ENCODE measurements at places on chromosomes 13 and 19.

GRCh38 chr19:28426110-28426729 is 786.7 kb downstream of the UQCRFS1 start:
- no peak for DNase-seq

DNA sequence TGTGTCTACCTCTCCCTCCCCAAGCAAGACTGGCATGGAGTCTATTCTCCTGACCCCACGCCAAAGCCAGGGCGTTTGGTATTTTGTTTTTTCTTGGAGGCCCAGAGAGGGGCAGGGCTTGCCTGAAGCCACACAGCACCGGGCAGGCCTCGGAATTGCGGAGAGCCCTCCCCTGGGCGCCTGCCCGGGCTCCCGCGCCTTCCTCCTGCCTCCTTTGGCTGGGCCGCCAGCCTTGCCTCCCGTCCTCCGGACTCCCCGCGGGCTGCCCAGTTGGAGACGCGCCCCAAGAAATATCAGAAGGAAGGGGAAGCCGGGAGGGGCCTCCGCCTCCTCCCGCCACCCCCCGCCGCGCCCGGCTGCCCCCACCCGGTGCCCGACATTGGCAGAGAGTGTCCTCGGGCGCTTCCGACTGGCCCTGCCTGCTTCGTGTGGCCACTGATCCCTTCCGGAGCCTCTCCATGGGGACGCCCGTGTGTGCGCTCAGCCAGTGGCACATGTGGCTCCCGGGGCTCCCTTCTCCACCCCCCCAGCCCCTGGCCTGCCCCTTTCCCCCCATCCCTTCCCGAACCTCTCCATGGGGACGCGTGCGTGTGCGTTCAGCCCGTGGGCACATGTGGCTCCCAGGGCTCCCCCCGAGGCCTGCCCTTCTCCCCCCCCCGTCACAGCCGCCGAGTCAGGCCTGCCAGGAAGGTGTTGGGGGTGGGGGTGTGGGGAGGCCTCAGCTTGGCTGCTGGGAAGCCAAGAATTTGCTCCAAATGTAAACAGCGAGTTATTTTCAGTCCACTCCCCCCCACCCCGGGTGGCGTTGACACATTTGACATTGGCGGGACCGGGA is 37.3 kb downstream of the NFIC start:
- DNase-seq = no peak

- DNase-seq = peak; percentile 70
These were observed 64.2 kb upstream of the UQCRFS1 start for GRCh38 chr19:29277102-29277501.

GRCh38 chr19:57947419-57948134 is at the start of gene ZNF256:
ZNF256 (minus strand) TSS chr19:57947706; CDS start chr19:57947474, 232 bp downstream.
- peak; percentile 95 for DNase-seq

- peak; percentile 13 for DNase-seq
These were observed 46.0 kb downstream of the C13orf46 start for GRCh38 chr13:113927661-113928581.

DNA sequence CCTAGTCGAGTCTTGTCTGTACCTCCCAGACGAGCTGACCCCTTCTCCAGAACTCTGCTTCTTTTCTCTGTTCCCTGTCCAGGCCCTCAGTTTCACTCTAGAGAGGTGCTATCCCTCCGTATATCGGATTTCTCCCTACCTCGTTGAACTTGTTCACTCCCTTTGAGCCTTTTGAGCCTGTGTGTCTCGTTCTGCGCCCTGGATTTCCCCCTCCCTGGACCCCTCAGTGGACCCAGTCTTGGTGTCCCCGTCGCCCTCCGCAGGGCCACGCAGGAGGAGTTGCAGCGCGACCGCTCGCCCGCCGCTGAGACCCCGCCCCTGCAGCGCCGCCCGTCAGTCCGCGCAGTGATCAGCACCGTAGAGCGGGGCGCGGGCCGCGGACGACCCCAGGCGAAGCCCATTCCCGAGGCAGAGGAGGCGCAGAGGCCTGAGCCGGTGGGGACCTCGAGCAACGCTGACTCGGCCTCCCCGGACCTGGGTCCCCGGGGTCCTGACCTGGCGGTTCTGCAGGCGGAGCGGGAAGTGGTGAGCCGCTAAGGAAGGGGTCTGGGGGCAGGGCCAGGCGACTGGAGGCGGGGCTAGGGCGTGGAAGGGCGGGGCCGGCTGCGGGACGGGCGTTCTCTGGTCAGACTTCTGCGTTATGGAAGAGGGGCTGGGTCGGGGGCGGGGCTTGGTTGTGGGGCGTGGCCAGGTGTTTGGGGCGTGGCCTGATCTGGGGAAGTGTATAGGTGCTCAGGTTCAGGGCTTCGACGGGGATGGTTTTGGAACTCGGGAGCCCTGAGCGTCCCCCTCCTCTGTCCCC is 5.5 kb downstream of the EPS8L1 start:
- peak; percentile 97 for DNase-seq

DNA sequence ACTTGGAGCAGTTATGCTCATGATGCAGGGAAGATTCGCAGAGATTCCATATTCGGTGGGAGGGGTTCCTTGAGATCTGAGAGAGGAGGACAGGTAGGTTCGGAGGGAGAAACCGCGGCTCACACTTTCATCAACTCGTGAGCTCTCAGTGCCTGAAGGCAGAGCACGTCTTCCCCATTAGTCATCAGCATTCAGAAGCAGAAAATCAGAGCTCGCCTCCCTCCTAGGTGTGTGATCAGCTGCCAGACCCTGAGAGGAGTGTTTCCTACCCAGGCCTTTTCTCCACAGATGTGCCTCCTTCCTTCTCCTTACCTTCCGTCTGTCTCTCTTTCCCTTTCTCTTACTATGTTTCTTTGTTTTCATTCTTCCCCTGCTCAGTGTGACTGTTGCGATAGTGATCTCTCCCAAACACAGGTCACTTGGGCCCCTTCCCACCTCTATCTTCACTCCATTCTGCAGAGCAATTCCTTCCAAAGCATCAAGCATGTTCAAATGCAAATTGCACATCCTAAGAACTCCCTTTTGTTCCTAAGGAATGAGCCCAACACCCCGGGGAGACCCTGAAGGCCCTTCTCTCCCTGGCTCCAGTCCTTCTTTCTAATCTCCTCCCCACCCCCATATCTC is 389.5 kb downstream of the UQCRFS1 start:
- no peak for DNase-seq

- DNase-seq = no peak
These were observed 12.7 kb upstream of the HNRNPL start for GRCh38 chr19:38862321-38863059.

DNA sequence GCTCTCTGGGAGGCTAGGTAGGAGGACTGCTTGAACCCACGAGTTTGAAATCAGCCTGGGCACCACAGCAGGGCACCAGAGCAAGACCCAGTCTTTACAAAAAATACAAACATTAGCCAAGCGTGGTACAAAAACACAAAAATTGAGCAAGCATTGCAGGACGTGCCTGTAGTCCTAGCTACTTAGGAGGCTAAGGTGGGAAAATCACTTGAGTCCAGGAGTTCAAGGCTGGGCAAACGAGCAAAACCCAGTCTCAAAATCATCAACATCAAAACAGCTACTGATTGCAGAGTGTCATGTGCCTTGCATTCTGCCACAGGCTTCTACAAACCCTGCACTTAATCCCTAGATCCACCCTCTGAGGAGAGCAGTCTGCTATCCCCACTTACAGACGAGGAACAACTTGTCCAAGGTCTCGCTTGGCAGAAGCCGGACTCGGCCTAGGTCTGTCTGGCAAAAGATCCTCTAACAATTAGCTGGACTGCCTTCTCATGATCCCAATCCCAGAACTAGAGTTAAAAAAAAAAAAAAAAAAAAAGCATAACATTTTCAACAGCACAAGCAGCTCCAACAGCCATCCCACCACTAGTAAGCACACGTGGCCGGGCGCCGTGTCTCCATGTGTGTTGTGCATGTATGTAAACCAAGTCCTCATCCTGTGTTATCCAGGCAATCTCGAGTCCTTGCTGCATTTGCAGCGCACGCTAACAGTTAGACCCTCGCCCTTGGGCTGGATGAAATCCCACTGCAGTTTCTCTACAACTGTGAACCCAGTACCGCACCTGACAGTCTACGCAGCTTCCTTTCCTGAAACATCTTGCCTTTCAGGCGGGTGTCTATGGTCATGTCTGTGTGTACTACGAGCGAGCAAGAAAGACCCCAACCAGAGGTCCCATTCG is 2.0 kb downstream of the PPP6R1 start:
- no peak for DNase-seq

- DNase-seq = peak; percentile 25
These were observed 42.9 kb downstream of the C13orf46 start for GRCh38 chr13:113930671-113931637.

DNA sequence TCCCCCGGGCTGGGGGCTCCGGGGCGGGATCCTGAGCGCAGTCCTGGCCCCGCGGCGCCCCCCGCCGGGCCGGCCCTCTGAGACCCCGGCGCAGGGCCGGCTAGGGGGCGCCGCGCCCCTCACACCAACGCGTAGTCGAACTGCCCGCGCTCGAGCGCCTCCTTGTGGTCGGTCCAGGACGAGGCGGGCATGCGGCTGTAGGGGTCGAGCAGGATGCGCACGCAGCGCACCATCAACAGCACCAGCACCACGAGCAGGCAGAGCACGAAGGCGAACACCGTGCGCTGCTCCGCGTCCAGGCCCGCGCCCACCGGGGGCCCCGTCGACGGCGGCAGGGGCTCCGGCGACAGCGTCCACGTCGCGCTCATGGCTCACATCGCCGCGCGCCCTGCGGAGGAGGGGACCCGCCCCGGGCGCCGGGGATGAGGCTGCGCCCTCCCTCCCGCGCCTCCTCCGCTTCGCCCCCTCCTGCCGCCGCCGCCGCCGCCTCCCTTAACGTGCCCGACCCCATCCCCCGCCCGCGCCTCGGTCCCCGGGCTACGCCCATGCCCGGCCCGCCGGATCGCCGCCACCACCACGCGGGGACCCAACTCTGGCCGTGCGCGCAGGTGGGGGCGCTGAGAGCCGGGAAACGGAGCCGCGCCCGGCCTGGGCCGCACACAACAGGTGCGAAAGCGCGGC is 624 bp downstream of the CTXN1 start:
- DNase-seq = peak; percentile 87

- no peak for DNase-seq
These were observed 173.3 kb downstream of the USP12 start for GRCh38 chr13:26998292-26998691.

DNA sequence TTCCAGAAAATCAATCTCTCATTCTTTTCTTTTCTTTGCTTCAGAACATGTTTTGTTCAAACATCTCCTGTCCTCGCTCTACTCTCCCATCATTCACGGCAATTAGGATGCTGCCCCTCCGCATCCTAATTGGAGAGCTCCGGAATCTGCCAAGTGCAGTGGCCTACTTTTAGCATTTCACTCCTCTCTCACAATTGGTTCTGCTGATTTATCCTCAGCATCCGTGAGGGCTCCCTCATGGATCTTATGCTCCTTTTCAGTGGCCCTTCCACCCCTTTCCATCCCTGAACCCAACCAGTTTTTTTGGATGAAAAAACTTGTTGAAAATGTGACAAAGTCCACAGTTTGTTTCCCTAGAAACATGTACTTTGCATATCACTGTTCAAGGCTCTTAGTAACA is 22.4 kb downstream of the AMER2 start:
- DNase-seq = no peak

GRCh38 chr19:43506629-43507028 is 2.1 kb upstream of the PHLDB3 start:
- no peak for DNase-seq

GRCh38 chr19:52896431-52897137 is 851 bp downstream of the ZNF320 start:
- DNase-seq = no peak

GRCh38 chr19:18292462-18292809 is 11.0 kb upstream of the JUND start:
- DNase-seq = peak; percentile 55

DNA sequence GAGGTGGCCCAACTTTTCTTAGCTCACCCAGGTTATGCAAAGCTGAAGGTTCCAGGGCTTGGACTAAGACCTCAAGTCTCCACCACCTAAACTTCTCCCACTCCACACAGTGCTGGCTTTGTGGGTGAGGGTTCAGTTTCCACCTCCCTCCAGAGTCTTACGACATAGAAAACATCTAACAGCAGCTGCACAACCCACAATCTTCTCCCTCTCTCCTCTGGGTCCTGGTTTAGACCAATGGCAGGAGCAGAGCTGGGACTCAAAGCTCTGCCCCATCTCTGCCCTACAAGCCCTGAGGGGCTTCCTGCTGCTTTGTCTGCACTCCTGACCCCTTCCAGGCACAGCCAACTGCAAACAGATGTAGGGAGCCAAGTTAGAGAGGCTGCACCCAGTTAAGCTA is 16.0 kb downstream of the IRGC start:
- DNase-seq = no peak
